ENCODE measurements at places on chromosomes 2 and 18.
A peak's percentile ranks its signal among the peaks of the same experiment; 100 is the strongest.

GRCh38 chr2:30060562-30060961 lies 86.2 kb upstream of the YPEL5 start:
- no peak for DNase-seq

DNA sequence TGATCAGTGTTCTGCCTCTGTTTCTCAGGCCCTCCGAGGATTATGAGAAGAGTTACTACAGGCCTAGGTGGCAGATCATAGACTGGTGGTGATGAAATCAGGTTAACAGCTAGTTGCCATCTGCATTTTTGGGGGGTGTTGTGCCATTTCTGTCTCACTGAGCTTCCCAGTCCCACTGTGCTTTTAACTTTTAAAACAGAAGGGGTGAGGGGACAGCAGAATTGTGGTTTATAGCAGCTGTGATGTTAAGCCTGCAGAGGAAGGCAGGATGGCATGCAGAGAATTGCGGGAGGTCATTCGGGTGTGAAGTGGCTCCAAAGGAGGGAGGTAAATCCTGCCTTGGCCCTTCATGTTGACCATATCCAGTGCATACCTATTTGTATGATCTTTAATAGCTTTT lies 5.0 kb downstream of the CAB39 start:
- DNase-seq: no peak

DNA sequence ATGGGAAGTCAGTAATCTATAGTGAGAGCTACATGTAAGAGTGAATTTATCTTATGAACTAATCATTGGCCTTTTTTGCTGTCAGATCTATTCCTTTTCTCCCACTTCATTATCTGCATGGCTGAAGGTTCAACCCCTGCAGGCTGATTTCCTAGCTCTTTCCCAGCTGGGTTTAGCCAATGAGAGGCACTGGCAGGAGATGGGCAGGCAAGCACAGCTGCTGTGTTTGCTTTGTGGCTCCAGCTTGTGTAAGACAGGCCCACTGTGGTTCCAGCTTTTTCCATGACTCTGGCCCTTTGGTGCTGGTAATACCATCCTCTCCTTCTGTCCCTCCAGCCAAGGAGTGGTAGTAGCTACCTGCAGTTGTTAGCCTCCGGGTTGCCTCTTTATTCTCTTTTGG lies 248.8 kb downstream of the PLCL1 start:
- no peak for DNase-seq

- DNase-seq: peak; percentile 40
Observed at GRCh38 chr2:40448476-40449079, 3.3 kb downstream of the SLC8A1 start.

- no peak for DNase-seq
Observed at GRCh38 chr2:133072837-133073694, 403.1 kb upstream of the LYPD1 start.

Data from T47D (cell line).